Activated naive CD4-positive, alpha-beta T cell (primary cell): ENCODE measurements at places on chromosomes 2 and 18.

DNA sequence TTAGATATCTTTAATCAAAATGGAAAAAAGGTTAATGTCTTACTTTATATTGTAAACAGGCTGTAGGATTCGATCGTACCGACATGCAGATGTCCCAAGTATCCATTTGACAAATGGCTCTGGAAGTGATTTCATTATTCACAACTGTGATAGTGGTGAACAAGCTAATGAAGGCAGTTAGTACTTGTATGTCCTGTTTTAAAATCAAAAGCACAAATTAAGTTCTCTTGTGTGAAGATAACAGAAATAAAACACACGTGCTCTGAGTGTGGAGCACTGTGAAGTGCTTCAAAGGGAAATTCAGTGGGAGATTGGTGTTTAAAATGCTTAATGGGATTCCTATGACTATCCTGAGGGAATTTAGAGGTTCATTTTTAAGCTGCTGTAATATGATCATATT, 8.6 kb upstream of the LRP1B start:
- no peak for DNase-seq

GRCh38 chr18:37364237-37364636, 201.4 kb downstream of the CELF4 start:
- DNase-seq: no peak

DNA sequence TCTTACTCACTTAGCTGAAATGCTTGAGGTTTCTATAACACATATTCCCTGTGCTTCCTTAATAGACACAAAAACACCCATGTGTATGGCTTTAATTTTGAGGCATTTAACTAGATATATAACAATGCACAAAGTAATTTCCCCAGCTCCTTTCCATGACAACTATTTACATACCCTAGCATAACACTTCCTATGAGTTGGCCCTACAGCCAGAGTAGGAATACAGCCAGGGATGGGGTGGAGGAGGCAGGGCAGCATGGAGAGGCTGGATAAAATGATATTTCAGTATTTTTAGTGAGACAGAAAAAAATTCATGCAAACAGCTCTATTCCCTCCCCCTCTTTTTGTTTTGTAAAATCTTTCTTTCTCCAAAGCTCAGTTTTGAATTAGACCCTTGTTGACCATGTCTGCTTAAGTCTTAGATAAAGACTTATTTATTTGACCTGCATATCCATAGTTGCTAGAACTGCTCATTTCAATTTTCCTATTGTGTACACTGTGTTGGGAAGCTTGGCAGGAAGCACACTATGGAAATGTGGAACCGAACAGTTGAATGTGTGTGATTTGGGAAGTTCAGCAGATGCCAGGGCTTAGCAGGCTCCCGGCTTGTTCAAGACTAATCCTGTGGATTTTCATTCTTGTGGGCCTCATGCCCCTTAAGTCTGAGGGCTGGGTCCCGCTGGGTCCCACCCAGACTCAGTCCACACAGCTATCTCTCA, 11.2 kb upstream of the B3GNT2 start:
- no peak for DNase-seq

GRCh38 chr2:240631548-240632305, 6.4 kb downstream of the GPR35 start:
- DNase-seq: no peak

DNA sequence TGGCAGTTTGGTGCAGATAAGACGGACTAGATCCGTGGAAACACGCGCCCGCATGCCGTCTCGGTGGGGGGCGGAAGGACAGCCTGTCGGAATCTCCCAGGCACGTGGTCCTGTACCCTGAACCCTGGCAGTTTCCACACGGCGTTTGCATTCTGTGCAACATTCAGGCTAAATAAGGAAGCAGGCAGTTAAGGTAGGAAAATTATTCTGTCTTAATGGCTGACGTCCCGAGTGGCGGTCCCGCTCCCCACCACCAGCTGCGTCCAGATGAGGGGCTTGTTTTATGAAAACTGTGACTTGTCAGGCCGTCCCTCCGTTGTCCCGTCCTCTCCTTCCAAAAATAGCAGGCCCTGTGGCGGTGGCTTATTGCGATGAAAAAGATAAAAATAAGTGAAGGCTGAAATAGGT, 120.2 kb downstream of the NFATC1 start:
- no peak for DNase-seq
